ENCODE measurements at places on chromosomes 3 and 15.

DNA sequence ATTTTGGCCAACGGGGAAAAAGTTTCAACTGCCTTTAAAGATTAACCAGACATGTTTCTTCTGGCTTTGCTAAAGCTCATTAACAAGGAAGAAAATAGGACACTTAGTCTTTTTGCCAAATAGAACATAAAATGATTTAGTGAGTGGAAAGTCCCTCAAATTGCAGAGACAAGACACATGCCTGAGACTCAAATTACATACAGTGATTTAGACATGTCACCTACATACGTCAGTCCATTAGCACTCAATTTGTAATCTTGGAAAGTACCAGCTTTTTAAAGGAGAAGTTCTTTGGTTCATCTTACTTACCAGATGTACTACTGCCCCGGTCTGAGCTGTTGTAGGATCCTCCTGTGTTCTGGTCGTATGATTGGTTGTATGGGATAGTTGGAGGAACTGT, 1134.2 kb downstream of the ROBO1 start:
- no peak for DNase-seq

DNA sequence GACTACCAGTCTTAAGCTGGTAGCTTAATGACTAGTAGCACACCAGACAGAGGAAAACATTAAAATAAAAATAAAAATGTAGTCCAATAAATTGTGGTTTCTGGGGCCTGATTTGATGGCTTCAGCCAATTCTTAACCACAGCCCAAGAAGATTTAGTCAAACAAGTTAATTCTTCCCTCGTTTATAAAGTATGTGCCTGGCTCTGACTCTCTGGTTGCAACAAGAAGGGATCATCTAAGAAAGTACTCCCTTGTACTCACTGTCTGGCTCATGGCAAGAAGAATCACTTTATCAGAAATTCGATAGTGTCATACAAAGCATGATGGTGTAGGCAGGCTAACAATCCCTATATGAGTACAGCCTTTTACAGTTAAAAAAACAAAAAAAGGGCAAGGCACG, 141.9 kb downstream of the P3H2 start:
- no peak for DNase-seq

GRCh38 chr15:47507221-47507985, 209.9 kb upstream of the SEMA6D start:
- no peak for DNase-seq

GRCh38 chr15:82870727-82871320, 61.4 kb downstream of the WHAMM start:
- DNase-seq = no peak

- no peak for DNase-seq
These were observed 106.5 kb downstream of the TPRA1 start for GRCh38 chr3:127483902-127484591.

DNA sequence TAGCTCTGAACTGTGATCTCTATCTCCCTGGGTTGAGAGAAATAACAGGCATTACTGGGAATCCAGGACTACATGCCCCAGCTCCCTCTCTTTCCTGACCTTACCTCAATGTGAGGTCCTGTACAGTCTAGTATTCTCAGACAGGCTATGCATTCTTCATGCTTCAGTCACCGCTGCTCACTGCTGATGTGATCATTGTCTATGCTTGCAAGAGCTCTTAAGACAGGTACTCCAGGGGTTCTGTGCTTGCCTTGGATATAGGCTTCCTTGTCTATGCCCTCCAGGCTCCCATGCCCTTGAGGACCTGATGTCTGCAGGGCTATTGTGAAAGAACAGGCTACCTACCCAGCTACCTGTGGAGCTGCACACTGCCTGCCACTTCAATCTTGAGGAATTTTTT, 183.6 kb downstream of the MBNL1 start:
- DNase-seq = no peak

DNA sequence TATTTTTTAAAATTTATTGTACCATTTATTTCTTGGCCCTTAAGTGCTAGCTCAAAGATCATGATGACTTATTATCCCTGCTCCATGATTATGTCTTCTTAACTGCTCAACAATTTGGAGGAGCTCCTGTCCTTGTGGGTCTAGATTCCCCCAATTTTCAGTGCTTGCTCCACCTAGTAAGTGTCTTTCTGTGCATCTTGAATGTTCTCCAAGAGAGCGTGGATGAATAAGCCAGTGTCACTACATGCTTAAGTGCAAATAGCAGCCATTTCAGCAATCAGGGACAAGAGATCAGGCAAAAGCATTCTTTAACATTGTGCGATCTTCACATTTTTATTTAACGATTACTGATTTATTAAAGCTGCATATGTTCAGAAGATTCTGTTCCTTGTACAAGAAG, 99.4 kb downstream of the ALCAM start:
- DNase-seq = no peak

- DNase-seq = no peak
These were observed 1.3 kb downstream of the CPNE4 start for GRCh38 chr3:132033471-132033870.

DNA sequence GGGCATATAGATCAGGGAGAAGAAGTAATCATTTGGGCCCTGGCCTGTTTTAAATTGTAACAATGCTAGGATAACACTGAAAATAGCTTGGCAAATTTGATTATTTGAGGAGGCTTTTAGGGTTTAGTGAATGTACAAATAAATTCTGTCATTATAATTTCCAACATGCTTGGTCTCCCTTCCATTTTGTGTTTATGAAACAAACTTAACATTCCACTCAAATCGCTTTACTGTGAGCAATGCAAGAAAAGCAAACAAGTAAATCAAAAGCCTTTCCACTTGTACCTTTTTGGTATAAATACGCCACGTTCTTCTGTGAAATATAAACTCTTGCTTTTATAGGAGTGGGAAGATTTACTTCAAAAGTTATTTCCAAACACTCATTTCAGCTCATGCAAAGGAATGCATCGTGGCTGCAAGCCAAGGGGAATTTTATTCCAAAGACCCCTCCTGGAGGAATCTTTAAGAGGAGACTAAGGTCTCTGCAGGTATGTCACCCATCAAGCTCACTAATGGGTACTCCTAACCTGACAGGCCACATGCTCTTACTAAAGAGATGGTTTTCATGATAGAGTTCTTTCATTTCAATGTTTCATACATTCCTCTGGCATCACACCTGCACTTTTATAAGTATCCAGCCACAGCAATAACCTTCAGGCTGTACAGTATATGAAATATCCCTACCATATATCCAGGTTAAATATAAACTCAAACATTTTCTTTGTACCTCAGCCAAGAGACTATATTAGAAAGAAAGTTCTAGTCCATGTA, 115.2 kb downstream of the P3H2 start:
- DNase-seq = no peak

GRCh38 chr15:42282926-42283325, 9.7 kb upstream of the TMEM87A start:
- no peak for DNase-seq

- no peak for DNase-seq
These were observed 856.5 kb upstream of the ARPP21 start for GRCh38 chr3:34782871-34783270.

DNA sequence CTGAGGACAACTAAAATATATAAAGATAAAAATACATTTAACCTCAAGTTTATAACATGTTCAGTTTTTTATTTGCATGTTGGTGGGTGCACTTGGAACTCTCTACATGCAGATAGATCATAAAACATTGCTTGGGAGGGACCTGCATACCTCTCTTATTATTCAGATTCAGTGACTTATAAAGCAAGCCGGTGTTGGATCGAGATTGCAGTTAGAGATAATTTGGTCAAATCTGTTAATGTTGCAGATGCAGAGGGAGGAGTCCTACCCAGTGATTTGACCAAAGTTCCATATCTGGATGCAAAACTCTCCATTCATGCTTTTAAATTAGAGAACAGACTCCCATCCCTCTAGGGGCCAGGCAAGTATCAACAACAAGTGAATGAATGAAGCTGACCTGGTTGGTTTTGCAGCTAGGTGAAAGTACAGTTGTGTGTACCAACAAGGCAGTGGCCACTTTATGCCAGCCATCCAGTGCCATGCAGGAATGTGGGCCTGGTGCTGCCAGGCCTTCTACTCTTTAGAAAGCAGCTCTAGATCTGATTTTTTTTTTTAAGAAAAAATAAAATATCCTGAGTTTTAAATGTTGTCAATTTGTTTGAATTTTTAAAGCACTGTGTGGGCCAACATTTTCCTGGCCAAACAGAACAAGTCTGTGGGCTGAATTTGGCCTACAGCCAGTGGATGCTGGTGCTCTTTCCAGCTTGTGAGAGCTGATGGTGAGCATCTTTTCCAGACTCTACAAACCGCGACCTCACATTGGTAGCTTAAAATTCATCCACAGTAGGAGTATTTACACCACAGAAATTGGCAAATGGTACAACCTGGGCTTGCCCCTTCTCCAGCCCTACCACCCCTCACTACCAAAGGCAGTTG, 12.3 kb downstream of the CDIN1 start:
- DNase-seq = no peak

GRCh38 chr15:81724536-81724935, 321.3 kb downstream of the MEX3B start:
- DNase-seq = no peak

- no peak for DNase-seq
These were observed 175.1 kb upstream of the KBTBD8 start for GRCh38 chr3:66823009-66823397.

DNA sequence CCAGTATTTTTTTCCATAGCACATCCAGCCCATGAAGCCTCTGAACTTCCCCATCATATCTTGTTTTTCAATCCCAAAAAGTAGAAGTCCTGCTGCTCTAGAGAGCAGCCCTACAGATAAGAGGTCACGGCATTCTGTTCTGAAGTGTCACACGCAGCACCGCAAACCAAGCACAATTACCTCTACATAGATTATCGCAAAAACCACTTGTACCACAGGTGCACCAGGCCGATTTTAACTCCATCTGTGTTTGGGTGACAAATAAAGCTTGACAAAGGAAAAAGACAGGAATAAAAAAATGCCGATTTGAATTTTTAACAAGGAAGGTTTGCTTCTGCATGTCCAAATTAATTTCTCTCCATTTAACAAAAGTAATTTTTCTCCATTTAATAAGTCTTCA, 113.7 kb downstream of the MYO5A start:
- no peak for DNase-seq

GRCh38 chr3:167406876-167407492, 26.9 kb upstream of the ZBBX start:
- DNase-seq = no peak

- no peak for DNase-seq
These were observed 2.9 kb downstream of the NGRN start for GRCh38 chr15:90268415-90268814.
